Osteocyte (in vitro differentiated cells): ENCODE measurements at places on chromosomes 2 and 18. TPM values are rescaled to one million over a fixed set of nuclear protein-coding genes. Genes with fewer than 3 reads are reported as not detected.
A peak's percentile ranks its signal among the peaks of the same experiment; 100 is the strongest.

DNA sequence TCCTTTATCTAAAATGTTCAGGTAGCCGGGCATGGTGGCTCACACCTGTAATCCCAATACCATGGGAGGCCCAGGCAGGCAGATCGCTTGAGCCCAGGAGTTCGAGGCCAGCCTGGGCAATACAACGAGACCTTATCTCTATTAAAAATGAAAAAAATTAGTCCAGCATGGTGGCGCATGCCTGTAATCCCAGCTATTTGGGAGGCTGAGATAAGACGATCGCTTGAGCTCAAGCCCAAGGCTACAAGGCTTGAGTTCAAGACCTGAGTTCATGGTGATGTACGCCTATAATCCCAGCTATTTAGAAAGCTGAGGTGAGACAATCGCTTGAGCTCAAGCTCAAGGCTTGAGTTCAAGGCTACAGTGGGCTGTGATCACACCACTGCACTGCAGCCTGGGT is 45.6 kb upstream of the GPR75 start:
- DNase-seq, result no peak

- DNase-seq, result peak; percentile 68
Observed at GRCh38 chr18:26422472-26423162, 125.7 kb downstream of the KCTD1 start.

- DNase-seq, result no peak
Observed at GRCh38 chr2:38778687-38779082, 675 bp downstream of the GEMIN6 start.

The STK16 gene
- total RNA-seq, result 28.3 and 29.4 TPM in 2 replicates

The CCDC102B gene
- total RNA-seq, result 18.5 and 18.9 TPM in 2 replicates

The REG1B gene
- not detected in 2 replicates for total RNA-seq

The INHBB gene
- total RNA-seq, result 0.50 and 0.62 TPM in 2 replicates

The GBX2 gene
- 56.5 and 60.7 TPM in 2 replicates for total RNA-seq

The DSG1 gene
- total RNA-seq, result not detected in 2 replicates
